GM23248 (cell line): ENCODE measurements at places on chromosomes 5 and 9. TPM values are rescaled to one million over a fixed set of nuclear protein-coding genes. Genes with fewer than 3 reads are reported as not detected.

Gene PCDHA5
- not detected in 2 replicates for polyA plus RNA-seq

Gene WWC1
- 1.2 and 1.8 TPM in 2 replicates for polyA plus RNA-seq

Gene SPOCK1
- polyA plus RNA-seq: 471 and 532 TPM in 2 replicates

Gene MARVELD2
- 1.7 and 2.1 TPM in 2 replicates for polyA plus RNA-seq

Gene UGT3A1
- polyA plus RNA-seq: not detected in 2 replicates
